ENCODE measurements at places on chromosomes 4 and X.
A peak's percentile ranks its signal among the peaks of the same experiment; 100 is the strongest.

DNA sequence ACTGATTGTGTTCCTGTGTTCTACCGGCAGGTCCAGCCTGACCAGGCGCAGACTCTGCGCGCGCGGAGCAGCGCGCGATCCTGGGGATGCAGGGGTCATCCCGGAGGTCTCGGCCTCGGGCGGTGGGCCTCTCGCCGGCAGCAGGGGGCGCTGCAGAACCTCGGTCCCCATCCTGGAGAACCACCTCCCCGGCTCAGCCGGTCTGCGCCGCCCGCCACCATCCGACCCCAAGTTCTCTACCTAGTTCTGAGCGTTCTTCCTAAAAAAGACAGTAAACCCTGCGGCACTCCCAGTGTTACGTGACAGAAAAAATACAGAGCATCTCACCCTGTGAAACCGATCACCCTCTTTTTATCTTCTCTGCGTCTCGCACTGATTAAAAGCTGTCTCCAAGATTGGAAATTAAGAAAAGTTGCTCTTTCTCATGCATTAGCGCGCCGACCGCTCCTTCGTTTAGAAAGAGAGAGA lies 1.6 kb downstream of the TRPC3 start:
- peak; percentile 66 for DNase-seq

DNA sequence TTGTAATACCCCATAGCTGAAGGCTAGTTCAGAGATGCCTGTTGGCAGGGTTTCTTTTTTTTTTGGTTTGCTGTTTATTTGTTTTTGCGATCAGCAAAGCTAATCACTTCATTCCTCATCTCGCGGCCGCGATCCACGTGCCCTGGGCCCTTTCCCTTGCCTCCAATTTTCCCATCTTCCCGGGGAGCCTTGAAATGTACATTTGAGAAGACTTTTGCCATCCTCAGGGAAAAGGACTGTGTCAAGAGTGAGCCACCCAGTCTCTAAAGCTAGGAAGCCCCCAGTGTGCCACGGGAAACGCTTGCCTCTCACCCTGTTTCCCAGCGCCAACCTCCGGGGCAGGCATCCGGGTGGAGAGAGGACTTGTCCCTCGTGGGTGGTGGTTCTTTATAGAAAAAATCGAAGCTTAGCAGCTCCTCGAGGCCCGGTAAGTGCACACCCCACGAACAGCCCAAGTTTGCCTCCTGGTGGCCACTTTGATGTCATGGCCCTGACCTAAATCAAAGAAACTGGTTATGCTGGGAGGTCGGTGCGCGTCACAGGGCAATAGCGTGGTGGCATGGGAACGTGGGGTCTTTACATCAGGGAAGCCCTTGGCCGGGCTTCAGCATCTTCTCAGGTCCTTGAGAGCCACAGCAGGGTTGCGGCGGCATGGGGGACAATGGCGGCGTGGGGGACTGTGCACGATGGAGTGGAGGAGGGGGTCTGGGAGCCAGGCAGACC lies 42.0 kb downstream of the MAP7D3 start:
- DNase-seq: no peak

GRCh38 chrX:108123591-108124366 lies 32.2 kb downstream of the ATG4A start:
- no peak for DNase-seq

GRCh38 chr4:78040431-78040830 lies 16.7 kb upstream of the FRAS1 start:
- no peak for DNase-seq

GRCh38 chr4:93478805-93479204 lies 349.7 kb upstream of the ATOH1 start:
- DNase-seq: no peak

GRCh38 chrX:109974906-109975655 lies 27.8 kb upstream of the TMEM164 start:
- DNase-seq: no peak

GRCh38 chrX:10184411-10184810 lies 27.6 kb downstream of the CLCN4 start:
- no peak for DNase-seq

Measured in activated naive CD8-positive, alpha-beta T cell treated with anti-CD3 and anti-CD28 coated beads, Interleukin-2, amount 50 U/mL, for 16 hours (primary cell).